ENCODE measurements at places on chromosomes 6 and 20. TPM values are rescaled to one million over a fixed set of nuclear protein-coding genes. Genes with fewer than 3 reads are reported as not detected.

BPIFB4 gene
- total RNA-seq: not detected

- no peak for DNase-seq
Measured at GRCh38 chr6:119274197-119274595, 75.4 kb downstream of the MAN1A1 start.

GRCh38 chr6:73713426-73714147 is 17.6 kb downstream of the CD109 start:
- no peak for DNase-seq

CDSN gene
- not detected for total RNA-seq

- DNase-seq: no peak
Measured at GRCh38 chr6:85346196-85346595, 103.7 kb upstream of the NT5E start.

Data from myocyte (in vitro differentiated cells).